CD4-positive, alpha-beta memory T cell (primary cell): ENCODE measurements at places on chromosomes 12 and 14. TPM values are rescaled to one million over a fixed set of nuclear protein-coding genes. Genes with fewer than 3 reads are reported as not detected.

Gene VTI1B
- total RNA-seq = 71.1 TPM

Gene PZP
- total RNA-seq = not detected

Gene NYNRIN
- not detected for total RNA-seq

Gene C12orf60
- 1.4 TPM for total RNA-seq

Gene RAD51AP1
- 1.5 TPM for total RNA-seq

Gene HOXC13
- not detected for total RNA-seq

Gene SLC5A8
- total RNA-seq = not detected

Gene TAS2R42
- total RNA-seq = not detected

Gene IL22
- total RNA-seq = not detected

Gene KRT3
- total RNA-seq = not detected

Gene FOXG1
- total RNA-seq = not detected

Gene CGRRF1
- total RNA-seq = 21.8 TPM

Gene ADAM21
- total RNA-seq = not detected

Gene KANSL2
- total RNA-seq = 64.4 TPM

Gene WNT1
- total RNA-seq = 1.8 TPM

Gene OTOGL
- total RNA-seq = not detected

Gene CISTR
- not detected for total RNA-seq

Gene RAB2B
- 29.3 TPM for total RNA-seq

Gene MTRFR
- total RNA-seq = 48.8 TPM

Gene EXD2
- 14.3 TPM for total RNA-seq

Gene FOXA1
- not detected for total RNA-seq

Gene TAS2R30
- total RNA-seq = 3.8 TPM
